ENCODE measurements at places on chromosomes 3 and 15. TPM values are rescaled to one million over a fixed set of nuclear protein-coding genes. Genes with fewer than 3 reads are reported as not detected.

Gene CHMP2B
- 21.7 TPM for total RNA-seq

Gene IL5RA
- not detected for total RNA-seq

Gene GHRL
- total RNA-seq = 2.8 TPM

Gene SI
- total RNA-seq = not detected

Gene C3orf80
- not detected for total RNA-seq

Gene CORO2B
- total RNA-seq = 1.0 TPM

GRCh38 chr3:12227833-12228232 is 61.0 kb upstream of the PPARG start:
- DNase-seq = no peak

GRCh38 chr3:185979721-185980121 is 41.9 kb upstream of the TRA2B start:
- no peak for DNase-seq

GRCh38 chr3:125382298-125382697 is 7.2 kb upstream of the ZNF148 start:
- DNase-seq = no peak

GRCh38 chr3:172700936-172701455 is 9.9 kb downstream of the NCEH1 start:
- DNase-seq = no peak

GRCh38 chr3:43793648-43794372 is 103.1 kb downstream of the ABHD5 start:
- DNase-seq = no peak

- no peak for DNase-seq
These were observed 41.0 kb downstream of the GPR160 start for GRCh38 chr3:170078620-170079281.

DNA sequence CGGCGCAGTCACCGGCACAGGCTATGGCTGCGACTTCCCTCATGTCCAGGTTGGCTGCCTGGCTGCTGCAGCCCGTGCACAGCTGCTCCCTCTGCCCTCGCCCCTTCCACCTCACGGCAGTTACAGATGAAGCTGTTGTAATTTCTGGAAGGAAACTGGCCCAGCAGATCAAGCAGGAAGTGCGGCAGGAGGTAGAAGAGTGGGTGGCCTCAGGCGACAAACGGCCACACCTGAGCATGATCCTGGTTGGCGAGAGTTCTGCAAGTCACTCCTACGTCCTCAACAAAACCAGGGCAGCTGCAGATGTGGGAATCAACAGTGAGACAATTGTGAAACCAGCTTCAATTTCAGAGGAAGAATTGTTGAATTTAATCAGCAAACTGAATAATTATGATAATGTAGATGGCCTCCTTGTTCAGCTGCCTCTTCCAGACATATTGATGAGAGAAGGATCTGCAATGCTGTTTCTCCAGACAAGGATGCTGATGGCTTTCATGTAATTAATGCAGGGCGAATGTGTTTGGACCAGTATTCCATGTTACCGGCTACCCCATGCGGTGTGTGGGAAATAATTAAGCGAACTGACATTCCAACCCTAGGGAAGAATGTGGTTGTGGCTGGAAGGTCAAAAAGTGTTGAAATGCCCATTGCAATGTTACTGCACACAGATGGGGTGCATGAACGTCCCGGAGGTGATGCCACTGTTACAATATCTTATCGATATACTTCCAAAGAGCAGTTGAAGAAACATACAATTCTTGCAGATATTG is 13.2 kb upstream of the GNB4 start:
- DNase-seq = no peak

DNA sequence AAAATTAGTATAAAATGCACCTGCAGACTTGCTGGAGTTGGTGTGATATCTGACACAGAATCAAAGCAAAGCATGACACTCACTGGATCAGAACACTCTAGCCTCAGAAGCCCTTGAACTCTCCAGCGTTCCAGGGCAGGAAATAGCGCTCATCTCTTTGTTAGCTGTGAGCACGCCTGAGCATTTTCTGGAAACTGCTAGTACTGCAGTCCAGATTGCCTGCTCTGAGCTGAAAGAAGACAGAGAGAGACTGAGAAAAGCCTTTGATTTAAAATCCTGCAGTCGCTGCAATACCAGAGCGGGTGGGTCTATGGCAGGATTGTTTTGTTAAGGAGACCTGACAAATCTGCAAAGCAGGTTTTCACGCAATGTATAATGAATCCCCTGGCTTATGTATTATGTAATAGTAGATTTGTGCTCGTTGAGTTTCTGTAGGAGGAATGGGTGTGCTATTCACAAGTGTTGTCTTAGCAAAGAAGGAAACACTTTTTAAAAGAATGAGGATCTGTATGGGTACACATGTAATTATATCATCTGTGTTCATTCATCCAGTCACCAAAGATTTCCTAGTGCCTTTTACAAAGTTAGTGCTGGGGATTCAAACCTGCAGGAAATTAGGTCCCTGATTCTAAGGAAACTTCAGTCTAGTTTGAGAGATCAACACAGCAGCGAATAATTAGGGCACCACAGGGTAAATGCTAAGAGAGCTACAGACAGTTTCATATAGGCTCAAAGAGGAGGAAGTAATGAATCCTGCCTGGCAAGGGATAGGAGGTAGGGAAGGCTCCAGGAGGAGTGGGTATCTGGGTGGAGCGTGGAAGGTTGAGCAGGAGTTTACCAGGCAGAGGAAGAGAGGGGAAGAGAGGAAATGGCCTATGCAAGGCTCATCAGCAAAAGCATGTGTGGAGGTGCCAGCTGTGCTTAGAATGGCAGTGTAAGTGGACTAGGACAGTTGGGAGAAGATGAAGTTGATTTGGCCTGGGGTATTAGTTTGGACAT is 26.1 kb upstream of the MGLL start:
- DNase-seq = no peak

- no peak for DNase-seq
These were observed 521.5 kb downstream of the PYDC2 start for GRCh38 chr3:191982481-191982880.

DNA sequence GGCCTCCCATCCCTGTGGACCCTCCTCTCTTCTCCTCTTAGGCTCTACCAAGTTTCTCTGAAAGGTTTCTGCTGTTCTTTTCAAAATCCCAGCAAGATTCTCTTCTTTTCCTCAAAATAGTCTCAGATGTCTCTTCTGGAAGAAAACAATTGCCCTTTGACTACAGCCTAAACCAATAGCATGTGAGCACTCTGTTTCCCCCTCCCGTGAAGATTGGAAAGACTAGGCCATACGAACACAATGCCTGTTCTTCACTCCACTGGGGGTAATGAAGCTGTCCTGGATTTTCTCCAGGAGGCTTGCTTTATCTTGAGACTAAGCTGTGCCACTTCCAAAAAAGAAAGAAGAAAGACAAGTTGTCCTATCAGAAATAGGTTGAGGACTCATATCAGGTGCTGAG is 178.7 kb upstream of the MCTP2 start:
- no peak for DNase-seq

DNA sequence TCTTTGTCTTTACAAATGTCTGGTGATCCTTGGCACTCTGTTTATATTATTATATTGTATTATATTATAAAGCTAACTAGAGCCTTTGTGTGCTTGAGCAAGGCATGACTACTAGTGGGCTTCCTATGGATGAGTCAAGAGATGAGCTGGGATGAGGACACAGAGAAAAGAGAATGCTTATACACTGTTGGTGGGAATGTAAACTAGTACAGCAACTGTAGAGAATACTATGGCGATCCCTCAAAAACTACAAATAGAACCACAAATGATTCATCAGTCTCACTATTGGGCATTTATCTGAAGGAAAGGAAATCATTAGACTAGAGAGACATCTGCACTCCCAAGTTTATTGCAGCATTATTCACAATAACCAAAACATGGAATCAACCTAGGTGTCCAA is 40.8 kb upstream of the MED12L start:
- no peak for DNase-seq

- DNase-seq = peak; percentile 68
These were observed at the start of gene BHLHE40 for GRCh38 chr3:4979428-4980228. Gene BHLHE40 (plus strand): TSS chr3:4979437. CDS start chr3:4979719, 282 bp downstream.

DNA sequence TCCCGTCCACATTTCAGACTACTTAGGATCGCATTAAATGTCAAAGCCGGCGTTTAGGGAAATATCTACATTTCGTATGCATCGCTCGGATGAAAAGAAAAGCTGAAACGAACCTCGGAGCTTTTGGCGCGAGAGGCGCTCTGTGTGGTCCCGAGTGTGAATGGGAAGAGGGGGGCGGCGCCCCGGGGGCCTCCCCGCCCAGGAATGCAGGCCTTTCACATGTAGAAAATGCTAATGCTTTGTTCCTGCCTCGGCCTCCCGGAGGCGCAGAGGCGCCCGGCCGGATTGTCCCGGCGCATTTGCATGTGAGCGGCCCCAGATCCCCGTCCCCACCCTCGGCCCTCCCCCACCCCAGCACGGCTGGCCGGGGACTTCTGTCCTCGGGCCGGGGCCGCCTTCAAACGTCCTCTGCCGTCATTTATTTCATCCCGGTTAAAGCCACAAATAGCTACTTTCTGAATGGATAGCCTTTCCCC is 37.0 kb upstream of the TRIM71 start:
- no peak for DNase-seq
